ENCODE measurements at places on chromosomes 7 and 10.

DNA sequence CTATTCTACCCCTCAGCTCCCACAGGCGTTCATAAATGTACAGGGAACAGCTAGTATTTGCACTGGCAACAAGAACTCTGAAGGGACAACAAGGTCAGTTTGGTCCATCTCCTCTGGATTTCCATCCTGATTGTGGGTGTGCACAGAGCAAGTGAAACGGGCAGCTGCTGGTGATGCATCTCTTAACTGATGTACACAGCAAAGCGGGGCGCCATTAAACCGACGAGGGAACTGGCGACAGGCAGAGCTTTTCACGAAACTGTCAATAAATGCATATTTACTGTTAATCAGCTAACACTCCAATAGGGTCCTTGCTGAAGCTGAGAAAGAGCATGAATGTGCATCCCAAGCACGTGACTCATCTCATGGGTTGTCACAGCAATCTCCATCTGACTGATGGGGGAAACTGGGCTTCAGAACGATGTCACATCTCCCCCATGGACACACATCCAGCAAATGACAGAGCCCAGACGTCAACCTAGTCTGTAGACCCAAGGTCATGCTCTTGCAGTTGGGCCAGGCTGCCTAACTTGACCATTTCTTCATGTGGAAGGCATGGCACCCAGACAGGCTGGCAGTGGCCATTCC, 54.2 kb downstream of the FAM53B start:
- no peak for DNase-seq

- DNase-seq = peak; percentile 66
These were observed 105.2 kb upstream of the PPIF start for GRCh38 chr10:79241990-79242619.

DNA sequence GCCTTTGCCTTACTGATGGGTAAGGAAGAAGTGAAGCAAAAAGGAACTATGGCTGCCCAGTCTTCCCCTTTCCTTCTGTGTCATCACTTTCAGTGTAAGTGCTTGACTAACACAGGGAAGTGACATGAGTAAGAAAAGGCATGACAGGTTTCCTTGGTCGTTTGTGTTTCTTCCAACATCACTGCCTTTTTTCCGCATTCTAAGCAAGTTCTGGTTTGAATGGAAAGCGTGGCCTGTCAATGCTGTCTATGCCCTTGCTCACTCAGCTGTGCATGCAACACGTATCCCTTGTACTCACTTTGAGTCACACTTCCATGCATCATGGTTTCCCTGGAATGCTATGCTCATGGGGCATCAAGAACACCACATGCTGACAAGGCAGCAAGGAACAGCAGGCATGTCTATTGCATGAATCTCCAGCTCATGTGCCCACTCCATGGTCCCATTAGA, 111.8 kb downstream of the OAT start:
- no peak for DNase-seq

GRCh38 chr10:109426987-109427386, 496.3 kb downstream of the XPNPEP1 start:
- no peak for DNase-seq

- no peak for DNase-seq
These were observed 7.1 kb downstream of the HTRA1 start for GRCh38 chr10:122468307-122468925.

DNA sequence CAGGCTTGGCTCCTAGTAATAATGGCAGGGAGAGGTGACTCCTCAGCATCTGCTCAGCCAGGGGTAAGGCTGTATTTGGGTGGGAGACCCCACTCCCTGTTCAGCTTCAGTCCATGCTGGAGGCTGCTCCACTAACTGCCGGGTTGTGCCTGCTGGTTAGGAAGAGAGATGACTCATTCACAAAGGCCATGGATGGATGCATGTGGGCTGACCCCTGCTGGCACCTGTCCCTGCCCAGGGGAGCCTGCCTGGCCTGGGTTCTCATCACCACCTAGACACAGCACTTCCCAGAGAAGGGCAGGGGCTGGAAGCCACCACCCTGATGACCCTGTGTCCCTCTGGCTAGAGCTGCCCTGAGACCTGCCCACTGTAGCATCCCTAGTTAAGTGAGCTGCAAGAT, 59.0 kb downstream of the VSTM4 start:
- no peak for DNase-seq

GRCh38 chr7:146539836-146540235, 423.2 kb downstream of the CNTNAP2 start:
- DNase-seq = no peak

DNA sequence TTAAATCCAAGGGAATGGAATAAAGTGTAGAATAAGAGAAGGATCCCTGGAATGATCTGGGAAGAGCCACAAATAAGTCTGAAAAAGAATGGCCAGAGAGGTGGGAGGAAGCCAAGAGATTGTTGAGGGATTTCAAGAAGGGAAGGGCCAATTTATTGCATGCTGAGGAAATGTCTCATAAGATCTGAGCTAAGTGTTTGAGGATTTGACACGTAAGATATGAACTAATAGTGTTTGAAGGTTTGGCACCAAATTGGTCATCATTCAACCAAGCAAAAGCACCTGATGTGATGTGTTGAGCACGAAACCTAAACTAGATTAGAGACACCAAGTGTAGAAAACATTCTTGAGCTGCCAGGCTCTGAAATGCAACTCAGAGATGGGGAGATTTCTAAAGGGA, 97.9 kb downstream of the TSPAN12 start:
- DNase-seq = no peak

DNA sequence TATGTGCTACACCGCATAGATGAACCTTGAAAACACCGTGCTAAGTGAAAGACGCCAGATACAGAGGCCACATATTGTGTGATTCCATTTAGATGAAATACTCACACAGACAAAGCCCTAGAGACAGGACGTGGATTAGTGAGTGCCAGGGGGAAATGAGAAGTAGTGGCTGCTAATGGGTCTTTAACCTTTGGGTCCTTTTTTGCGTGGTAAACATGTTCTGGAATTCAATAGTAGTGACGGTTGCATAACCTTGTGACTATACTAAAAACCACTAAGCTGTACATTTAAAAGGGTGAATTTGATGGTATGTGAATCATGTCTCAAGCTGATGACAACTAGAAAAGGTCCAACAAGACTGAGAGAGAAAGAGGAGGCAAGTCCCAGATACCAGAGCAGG, 15.6 kb downstream of the SMKR1 start:
- no peak for DNase-seq

GRCh38 chr10:103276251-103276895, 565 bp upstream of the INA start:
- no peak for DNase-seq

GRCh38 chr10:99520040-99520846, 12.5 kb upstream of the NKX2-3 start:
- DNase-seq = no peak
